ENCODE measurements at places on chromosomes 12 and 14.

DNA sequence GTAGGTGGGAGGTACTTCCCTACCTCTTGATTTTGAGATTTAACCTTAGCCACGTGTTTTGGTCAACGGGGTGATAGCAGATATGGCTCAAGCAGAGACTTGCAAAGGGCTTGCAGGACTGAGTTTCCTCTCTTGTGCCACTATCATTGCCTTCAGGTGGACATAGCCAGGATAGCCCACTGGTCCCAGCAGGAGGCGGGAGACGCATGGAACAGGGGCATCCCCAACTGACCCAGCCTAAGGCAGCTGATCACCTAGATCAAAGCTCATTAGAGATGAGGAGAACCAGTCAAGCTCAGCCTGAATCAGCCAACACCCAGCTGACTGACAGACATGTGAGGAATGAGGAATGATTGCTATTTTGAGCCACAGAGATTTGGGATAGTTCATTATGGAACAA, 49.6 kb downstream of the CALM1 start:
- DNase-seq, result no peak

- no peak for DNase-seq
Observed at GRCh38 chr14:49692193-49692757, 645 bp upstream of the KLHDC1 start.

DNA sequence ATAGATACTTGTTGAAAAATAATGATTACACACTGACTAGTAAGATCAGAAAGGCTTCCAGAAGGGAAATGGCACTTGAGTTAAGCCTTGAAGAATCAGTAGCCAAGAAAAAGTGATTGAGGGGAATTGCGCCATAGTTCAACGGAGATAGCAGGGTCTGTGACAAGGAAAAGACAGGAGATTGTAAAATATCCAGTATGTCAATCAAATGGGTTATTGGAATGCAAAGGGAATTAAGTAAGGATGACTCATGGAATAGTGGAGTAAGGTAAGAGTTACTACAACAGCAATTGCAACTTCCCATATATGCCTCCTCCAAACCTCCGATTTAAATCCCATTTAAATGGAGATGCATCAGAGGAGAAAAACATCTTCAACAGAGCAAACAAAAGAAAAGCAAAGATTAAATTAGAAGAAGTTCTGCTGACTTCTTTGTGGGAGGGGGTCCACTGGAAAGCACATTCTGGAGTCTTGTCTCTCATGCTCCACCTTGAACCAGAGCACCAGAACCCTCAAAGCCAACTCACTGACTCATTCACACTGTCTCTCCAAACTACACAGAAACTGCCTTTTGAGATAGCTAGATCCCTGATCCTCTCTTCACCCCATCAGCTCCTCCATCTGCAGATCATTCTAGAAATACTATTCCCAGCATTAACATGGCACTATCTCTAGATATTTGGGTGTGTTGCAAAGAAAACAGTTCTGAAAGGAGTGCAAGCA, 138.2 kb downstream of the NUAK1 start:
- no peak for DNase-seq

DNA sequence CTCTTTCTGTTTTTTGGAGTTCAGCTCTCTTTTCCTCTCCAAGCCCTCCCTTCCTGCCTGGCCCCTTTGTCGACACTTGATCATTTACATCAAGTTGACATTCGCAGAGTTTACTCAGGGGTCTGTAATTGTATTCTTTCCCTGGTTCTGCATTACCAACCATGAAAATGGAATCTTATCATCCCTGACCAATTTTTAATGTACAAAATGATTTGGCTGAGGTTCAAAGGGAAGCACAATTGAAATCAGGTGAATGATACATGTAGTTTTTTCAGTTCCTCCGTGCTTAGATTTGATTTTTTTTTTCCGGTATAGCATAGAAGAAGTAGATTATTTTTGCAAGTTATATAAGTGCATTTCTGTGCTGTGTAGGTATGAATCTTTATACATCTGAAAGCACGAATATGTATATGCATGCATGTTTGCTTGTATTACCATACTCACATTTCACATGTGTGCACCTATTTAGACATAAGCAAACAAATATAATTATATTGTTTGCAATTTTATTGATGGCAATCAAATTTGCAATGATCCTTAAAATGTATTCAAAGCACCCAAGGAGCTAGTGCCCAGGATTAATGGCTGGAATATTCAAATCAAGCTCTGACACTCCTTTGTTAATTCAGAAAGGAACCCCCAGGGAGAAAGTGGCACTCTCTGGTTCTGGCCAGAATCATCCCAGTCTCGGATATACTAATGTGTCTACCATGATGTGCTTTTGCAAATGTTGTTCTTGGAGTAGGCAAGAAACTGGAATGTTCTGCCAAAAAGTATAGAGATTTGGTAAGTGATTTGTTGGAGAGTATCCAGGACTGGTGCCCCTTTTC, 189.3 kb downstream of the VRK1 start:
- DNase-seq, result no peak

- no peak for DNase-seq
Observed at GRCh38 chr14:72450473-72451044, 443.3 kb downstream of the DPF3 start.

DNA sequence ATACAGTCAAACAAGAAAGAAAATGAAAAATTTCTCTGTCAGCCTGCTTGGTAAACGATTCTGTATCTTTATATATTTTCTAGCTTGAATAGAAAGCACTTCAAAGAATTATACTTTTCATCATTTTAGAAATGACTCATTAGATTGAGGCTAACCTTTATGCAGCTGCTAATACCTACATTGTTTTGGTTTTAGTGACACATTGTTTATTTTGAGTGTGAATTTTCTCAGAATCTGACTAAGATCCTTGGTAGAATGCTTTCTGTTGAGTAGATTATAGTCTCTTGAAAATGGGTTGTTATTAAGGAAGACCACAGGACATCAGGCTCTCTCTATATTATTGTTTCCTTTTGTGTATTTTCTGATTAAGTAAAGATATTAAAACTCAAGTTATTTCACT, at the start of gene PMCH:
Gene PMCH, minus strand, starts transcription at position 45 of the 400 bp plus-strand sequence. CDS start 63 bp downstream, outside the sequence.
- no peak for DNase-seq

DNA sequence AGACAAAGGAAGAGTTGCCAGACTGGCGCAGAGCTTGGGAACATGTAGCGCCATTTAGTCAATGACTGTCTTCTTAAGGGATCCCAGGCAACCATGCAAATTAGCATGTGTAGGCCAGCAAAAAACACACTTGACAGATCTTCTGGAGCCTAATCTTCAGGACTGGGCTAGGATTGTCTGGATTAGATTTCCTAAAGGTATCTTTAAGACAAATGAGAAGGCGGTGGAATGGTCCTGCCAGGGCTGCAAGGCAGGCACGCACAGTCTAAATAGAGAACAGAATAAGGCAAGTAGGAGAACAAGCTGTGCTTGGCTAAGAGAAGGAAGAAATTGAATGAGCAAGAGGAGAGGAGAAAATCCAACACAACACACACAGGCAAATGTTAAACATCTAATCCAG, 80.0 kb downstream of the CIT start:
- DNase-seq, result no peak

DNA sequence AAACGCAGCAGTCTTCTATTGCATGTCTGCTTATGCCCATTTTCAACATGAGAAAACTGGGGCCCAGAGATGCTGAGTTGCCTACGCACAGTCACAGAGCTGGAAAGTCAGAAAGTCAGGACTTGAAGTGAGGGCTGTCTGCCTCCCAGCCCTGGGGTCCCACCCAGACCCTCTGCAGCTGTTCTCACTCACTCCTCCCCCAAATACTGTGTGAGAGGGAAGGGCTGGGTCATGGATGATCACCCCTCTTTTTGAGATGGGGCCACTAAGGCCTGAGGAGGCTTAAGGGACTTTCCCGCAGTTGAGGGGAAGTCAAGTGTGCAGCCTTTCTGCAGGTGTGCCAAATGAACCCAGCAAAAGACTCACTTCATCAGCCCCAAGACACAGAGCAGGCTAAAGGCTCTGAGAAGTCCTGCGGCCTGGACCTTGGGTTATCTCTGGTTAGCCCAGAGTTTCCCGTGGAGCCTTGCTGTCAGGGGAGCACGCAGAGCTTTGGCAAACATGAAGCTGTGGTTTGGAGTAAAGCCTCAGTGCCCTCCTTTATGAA, 18.7 kb downstream of the DTX1 start:
- no peak for DNase-seq

DNA sequence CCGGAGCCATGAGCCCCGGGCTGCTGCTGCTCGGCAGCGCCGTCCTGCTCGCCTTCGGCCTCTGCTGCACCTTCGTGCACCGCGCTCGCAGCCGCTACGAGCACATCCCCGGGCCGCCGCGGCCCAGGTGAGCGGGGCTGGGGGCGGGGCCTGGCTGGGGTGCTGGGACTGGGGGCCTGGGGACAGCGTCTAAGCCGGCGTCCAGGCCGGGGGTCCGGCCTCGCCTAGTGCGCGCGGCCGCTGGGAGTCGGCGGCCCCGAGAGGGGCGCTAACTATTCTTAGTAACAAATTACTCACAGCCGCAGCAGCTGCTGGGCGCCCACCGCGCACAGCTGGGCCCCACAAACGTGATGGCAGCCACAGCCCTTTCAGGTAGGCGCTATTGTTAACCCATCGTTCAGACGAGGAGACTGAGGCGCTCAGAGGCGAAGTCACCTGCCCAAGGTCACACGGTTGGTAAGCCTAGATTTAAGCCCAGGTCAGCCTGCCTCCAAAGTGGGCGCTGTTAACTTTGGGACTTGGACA, 374 bp downstream of the CYP46A1 start:
- peak; percentile 11 for DNase-seq

GRCh38 chr12:4216187-4216927, 57.2 kb upstream of the CCND2 start:
- DNase-seq, result no peak

DNA sequence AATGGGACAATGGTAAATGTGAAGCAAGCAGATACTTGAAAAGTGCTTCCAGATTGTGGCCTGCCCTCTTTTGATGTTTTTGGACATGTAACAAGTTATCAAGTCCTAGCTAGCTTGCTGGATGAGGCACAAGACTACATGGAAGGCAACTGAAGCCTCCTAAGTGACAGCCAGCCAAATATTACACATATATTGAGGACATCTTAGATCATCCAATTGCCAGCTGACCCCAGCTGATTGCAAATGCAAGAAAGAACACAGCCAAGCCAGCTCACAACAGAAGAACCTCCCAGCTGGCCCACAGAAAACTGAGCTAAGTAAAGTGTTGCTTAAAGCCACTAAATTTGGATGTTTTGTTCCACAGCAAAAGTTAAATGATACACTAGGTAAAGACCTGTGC, 156.9 kb downstream of the SRGAP1 start:
- no peak for DNase-seq

GRCh38 chr12:32698285-32698684, 19.2 kb downstream of the DNM1L start:
- DNase-seq, result peak; percentile 18

DNA sequence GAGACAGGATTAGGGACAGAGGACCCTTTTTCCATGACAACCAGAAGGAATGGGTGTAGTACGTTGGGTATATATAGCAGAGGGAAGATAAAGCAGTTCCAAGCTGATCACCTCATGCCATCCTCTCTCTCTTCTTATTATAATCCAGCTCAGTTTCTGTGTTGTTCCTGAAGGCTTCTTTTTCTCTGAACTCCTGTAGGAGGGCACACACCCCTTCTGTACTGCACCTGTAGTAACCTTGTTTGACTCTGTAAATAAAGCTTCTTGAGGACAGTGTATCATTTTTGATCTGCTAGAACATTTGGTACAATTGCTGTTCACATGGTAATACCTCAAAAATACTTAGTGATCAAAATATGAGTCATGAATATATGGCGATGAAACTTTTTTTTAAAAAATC, 33.5 kb downstream of the HELB start:
- no peak for DNase-seq

DNA sequence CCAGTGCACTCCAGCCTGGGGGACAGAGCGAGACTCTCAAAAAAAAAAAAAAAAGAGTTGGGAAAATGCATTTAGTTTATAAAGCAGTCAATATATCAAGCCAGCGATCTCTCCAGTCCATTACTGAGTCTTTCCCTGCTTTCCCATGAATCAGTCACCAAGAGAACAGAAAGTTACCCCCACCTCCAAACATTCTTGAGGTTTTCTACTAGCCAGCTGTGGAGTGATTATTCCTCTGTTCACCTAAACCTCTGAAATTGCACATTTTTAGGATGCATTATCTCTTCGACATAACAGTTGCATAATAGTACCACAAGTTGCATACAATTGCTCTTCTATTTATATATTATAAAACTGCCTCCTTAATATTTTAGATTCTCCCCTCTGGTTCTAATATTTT, 134.8 kb upstream of the DIO3 start:
- no peak for DNase-seq

Measured in NCI-H1105 treated with DMSO at 0.1 percent for 48 hours (cell line).